ENCODE measurements at places on chromosomes 11 and 22.
A peak's percentile ranks its signal among the peaks of the same experiment; 100 is the strongest.

GRCh38 chr11:28835317-28835716 lies 727.1 kb downstream of the METTL15 start:
- no peak for DNase-seq

GRCh38 chr11:126337126-126337473 lies 18.4 kb upstream of the ST3GAL4 start:
- DNase-seq, result no peak

DNA sequence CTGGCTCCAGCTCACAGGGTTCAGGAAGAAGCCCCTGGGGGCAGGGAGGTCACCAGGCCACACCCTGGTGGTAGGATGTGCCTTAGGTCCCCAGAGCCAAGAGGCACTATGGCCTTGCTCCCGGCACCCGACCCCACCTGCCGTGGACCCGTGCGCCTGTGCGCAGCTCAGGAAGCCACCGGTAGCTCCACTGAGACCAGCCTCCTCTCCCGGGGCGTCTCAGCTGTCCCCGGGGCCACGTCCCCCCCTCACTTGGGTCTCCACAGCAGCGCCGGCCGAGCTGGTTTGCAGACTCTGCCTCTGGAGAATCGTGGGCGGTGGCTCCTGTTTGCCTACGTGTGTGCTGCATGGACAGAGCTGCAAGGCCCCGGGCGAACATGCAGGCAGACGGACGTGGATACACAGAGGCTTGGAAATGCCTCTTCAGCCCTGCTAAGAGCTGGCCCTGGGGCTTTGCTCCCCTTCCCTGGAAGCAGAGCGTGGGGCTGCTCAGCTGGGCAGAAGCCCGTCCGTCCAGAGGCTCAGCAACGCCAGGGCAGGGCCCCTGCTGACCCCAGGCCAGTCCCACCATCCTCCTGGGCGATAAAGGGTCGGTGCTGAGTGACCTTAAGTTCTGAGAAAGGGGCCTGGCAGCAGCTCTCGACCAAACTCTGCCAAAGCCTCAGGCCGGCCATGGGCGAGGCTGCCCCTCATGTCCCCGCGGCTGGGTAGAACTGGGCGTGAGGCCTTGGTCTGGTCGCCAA lies 15.3 kb upstream of the MUC5B start:
- DNase-seq, result no peak

- DNase-seq, result no peak
These were observed 17.2 kb downstream of the KCNQ1 start for GRCh38 chr11:2461956-2462542.

DNA sequence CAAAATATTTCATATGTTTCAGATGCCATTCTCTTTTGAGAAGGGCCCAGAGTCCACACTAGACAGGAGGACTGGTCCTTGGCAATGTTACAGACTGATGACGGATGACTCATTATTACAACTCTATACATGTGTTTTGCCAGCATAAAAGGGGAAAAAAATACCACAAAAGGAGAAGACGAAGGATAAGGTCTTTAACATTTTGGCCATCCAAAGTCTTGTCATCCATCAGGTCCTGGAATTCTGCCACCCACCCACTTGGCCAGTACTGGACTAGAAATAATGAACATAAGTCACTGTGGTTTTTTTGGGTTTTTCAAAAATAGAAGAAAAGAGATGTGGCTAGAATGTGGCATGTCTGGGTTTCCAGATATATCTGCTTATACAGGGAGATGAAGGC lies 57.7 kb upstream of the BDNF start:
- DNase-seq, result no peak

DNA sequence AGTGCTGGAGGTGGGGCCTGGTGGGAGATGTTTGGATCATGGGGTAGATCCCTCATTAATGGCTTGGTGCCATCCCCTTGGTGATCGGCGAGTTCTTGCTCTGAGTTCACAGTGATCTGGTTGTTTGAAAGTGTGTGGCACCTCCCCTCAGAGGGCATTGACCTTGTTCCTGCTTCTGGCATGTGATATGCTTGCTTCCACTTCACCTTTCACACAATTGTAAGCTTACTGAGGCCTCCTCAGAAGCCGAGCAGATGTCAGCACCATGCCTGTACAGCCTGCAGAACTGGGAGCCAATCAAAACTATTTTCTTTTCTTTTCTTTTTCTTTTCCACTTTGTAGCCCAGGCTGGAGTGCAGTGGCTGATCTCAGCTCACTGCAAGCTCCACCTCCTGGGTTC lies 11.0 kb upstream of the CATSPER1 start:
- no peak for DNase-seq

- no peak for DNase-seq
These were observed 344.7 kb upstream of the NCAM1 start for GRCh38 chr11:112616327-112617097.

DNA sequence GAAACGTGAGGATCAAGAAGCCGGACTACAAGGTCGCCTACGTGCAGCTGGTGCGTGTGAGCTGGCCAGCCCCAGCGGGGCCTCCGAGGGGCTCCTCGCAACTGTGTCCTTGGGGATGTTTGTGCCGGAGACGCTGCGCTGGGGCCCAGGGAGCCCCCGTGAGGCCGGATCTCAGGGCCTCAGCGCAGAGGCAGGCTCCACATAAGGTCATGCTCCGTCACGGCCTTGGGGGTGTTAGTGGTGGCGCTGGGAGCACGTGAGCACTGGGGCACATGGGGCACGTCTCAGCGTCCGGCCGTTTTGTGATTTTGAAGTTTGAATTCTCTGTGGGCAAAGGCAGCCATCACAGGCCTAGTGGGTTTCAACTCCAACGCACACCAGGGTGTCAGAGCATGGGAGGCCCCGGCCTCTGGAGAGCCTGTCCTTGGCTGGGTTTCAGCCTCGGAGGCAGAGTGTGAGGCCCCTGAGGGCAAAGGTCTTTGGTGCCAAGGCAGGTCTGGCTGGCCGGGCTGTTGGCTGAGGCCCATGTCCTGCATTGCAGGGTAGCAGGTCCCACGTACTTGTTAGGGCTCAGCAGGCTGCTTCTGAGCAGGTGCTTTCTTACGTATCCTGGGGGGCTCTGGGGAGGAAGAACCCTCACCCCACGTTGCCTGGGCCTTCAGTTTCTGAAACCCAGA lies 5.8 kb downstream of the MRPL23 start:
- no peak for DNase-seq

DNA sequence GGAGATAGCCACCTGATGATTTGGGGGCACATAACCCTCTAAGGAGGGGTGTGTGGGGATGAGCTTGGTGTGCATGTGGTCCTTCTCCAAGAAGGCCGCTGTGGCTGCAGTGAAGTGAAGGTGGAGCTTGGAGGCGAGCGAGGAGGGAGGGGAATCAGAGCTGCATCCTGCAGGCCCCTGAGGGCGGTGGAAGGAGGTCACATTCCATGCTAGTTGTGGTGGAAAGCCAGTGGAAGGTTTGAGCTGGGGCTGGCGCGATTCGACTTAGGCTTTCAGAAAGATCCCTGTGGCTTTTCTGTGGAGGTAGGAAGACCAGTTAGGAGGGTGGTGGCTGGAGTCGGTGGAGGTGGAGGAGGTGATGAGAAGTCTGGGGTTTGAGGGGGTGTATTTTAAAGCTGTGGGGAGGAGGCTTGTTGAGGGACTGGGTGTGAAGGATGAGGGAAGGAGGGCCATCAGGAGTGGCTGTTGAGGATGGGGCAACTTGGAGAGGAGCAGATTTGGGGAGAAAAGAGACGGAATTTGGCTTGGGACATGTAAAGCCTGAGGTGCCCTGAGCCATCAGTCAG lies 62.0 kb downstream of the TBC1D22A start:
- no peak for DNase-seq

- peak; percentile 51 for DNase-seq
These were observed 3.0 kb downstream of the NCR3LG1 start for GRCh38 chr11:17354601-17354991.

- DNase-seq, result no peak
These were observed 466.5 kb downstream of the FAM181B start for GRCh38 chr11:82267186-82267585.

GRCh38 chr11:120908461-120909181 lies 115.3 kb upstream of the TBCEL start:
- DNase-seq, result peak; percentile 7

GRCh38 chr22:48299801-48300200 lies 1527.9 kb downstream of the BRD1 start:
- no peak for DNase-seq

DNA sequence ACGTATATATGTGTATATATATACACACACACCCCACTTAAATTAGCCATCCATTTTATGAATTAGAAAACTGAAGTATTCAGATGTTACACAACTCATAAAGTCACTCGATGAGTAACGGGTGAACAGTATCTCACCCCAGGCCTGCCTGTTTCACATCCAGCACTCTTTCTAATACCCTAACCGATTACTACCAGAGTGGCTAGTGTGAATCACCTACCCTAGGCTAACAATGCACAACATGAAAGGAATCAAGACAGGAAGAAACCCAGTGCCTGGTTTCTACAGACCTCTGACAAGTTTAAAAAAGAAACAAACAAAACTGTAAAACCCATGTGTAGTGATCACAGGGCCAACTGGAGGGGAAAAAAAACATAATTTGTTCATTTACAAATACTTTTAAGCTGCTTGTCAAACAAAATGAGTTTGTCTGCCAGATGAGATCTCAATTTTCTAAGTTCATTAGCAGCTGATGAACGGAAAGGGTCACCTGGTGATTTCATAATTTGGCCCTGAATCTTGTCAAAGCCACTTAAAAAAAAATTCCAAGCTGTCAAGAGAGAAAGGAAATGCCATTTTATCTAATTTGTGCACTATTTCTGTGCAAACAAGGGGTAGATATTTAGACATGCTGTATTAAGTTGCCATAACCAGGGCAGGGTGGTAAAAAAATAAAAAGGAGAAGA lies 134.8 kb downstream of the LARGE1 start:
- no peak for DNase-seq

DNA sequence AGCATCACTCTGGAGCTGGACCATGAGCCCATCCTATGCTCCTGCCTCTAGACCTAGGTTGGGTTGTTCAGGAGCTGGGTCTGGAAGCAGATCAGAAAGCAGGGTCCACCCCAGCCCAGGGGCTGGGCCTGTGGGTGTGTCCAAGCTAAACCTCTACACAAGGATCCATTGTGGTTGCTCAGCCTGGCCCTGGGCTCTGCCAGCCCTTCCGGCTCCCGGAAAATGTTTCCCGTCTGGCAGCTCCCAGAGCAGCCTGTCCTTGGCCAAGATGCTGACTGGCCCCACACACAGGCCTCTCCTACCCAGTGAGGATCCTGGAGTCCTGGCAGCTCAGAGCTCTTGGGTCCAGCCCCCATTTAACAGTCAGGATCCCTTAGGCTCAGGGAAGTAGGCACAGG lies 35.3 kb upstream of the FCHSD2 start:
- no peak for DNase-seq

DNA sequence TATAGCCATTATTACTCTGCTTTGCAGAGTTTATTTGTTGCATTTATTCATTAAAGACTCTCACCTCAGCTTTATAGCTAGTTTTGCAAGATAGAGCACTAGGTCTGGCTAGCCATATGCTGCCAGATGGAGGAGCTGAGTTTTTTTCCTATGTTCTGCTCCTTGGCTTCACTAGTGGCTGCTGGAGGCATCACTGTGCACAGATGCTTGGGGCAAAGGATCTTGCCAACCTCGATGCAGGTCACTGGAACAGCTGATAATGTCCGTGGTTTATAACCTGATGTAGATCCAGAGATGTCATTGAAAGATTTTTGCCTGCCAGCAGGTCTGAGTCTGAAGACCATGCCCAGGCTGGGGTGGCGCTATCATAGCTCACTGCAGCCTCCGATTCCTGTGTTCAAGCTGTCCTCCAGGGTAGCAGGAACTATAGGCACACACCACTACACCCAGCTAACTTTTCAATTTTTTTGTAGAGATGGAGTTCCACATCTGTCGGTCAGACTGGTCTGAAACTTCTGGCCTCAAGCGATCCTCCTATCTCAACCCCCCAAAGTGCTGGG lies 63.2 kb downstream of the PACS1 start:
- no peak for DNase-seq

- DNase-seq, result no peak
These were observed 28.7 kb upstream of the CBX6 start for GRCh38 chr22:38900677-38901076.

- peak; percentile 25 for DNase-seq
These were observed 11.4 kb downstream of the UCP2 start for GRCh38 chr11:73971175-73971719.
